Chondrocyte (in vitro differentiated cells): ENCODE measurements at places on chromosomes 13 and 19. TPM values are rescaled to one million over a fixed set of nuclear protein-coding genes. Genes with fewer than 3 reads are reported as not detected.
A peak's percentile ranks its signal among the peaks of the same experiment; 100 is the strongest.

GRCh38 chr13:56773148-56773547 lies 367.6 kb upstream of the PRR20A start:
- no peaks in the 10 kb centered on the region for H3K36me3 ChIP-seq
- H3K27me3 ChIP-seq, result no peaks in the 10 kb centered on the region
- H3K4me3 ChIP-seq, result no peak overlapping the region
- no peak overlapping the region for H3K27ac ChIP-seq
- DNase-seq, result no peak

GRCh38 chr13:74466020-74466419 lies 331.8 kb upstream of the KLF12 start:
- H3K27me3 ChIP-seq, result no peaks in the 10 kb centered on the region
- H3K4me1 ChIP-seq, result no peaks in the 10 kb centered on the region
- no peak overlapping the region for H3K27ac ChIP-seq
- DNase-seq, result no peak
- H3K4me3 ChIP-seq, result no peak overlapping the region

DNA sequence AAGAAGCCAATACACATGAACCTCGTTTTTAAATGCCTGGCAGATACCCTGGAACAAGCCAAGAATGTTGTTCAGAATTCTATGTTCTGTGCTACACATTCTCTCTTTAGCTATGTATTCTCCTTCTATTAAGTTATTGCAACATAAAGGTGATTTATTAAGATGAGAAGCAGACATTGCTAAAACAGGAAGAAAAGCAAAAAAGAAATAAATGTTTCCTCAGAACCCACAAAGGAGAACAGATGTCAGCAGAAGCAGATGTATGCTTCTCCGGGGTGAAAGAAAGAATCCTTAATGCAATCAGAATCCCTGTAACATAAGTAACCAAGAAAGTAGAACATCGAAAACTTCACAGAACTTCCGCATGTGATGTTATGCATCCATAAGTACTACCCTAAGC lies 302.9 kb downstream of the DCT start:
- no peaks in the 10 kb centered on the region for H3K27me3 ChIP-seq
- H3K4me1 ChIP-seq, result peaks cover 54% of the 10 kb centered on the region
- no peak for DNase-seq
- H3K36me3 ChIP-seq, result no peaks in the 10 kb centered on the region

- peaks cover 1% of the 10 kb centered on the region for H3K36me3 ChIP-seq
- no peak overlapping the region for H3K27ac ChIP-seq
- H3K4me3 ChIP-seq, result no peak overlapping the region
- H3K27me3 ChIP-seq, result no peaks in the 10 kb centered on the region
Measured at GRCh38 chr19:8924283-8924682, 85.9 kb downstream of the MUC16 start.

- H3K4me3 ChIP-seq, result no peak overlapping the region
- no peak for DNase-seq
- H3K27me3 ChIP-seq, result peaks cover 10% of the 10 kb centered on the region
- H3K4me1 ChIP-seq, result no peaks in the 10 kb centered on the region
- H3K27ac ChIP-seq, result no peak overlapping the region
Measured at GRCh38 chr13:47148543-47148942, 251.7 kb upstream of the HTR2A start.

NCAN gene
- total RNA-seq, result not detected in 3 replicates

DNA sequence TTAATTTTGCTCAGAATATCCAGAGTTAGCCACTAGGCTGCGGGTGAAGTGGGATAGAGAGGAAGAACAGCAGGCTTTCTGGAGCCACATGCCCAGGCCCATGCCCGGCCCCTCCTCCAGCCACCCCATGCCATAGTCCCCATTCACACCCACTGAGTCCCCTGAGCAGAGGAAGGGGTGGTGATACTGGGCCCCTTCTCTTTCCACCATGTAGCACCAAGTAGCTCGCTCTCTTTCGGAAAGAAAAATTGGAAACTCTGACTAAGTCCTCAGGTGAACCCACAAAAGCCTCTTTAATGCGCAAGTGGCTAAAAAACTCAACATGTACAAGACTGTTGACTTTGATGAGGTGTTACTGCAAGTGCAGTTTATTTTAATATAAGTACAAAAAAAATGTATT lies 76.7 kb upstream of the GPR183 start:
- H3K36me3 ChIP-seq, result peaks cover 13% of the 10 kb centered on the region
- no peak for DNase-seq
- H3K27ac ChIP-seq, result no peak overlapping the region
- no peaks in the 10 kb centered on the region for H3K27me3 ChIP-seq

DNA sequence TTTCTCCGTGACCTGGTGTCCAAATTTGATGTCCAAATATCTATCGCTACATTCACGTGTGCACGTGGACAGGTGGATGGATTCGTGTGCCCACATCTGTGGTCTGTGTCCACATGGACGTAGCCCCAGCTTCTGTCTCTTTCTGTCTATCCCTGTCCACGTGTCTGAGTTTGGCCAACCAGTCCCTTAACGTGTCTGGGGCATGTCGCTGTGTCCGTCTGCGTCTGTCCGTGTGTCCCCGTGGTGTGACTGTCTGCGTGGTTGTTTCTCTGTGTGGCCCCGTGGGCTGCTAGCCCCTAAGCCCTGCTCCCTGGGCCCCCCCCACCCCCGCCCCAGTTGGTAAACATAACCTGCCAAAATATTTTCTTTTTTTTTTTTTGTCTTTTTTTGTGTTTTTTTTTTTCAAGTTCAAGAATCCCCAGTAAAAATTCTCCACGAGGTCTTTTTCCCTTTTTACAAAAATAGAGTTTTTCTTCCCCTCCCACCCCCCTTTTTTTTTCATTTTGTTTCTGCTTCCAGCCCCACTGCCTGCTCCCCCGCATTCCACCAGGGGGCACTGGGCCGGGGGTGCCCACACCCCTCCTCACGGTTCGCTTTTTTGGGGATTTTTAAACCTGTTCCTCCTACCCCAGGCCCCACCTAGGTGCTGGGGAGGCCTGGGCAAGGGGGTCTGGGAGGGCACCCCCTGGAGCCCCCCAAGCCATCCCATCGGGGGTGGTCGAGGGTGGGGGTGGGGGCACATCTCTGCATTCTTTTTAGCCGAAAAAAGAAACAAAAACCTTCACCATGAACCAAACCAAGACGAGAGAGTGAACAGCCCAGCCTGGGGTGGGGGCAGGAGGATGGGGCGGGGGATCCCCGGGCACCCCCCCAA lies 18.3 kb downstream of the PRKCSH start:
- peaks cover 5% of the 10 kb centered on the region for H3K36me3 ChIP-seq
- no peak for DNase-seq
- no peaks in the 10 kb centered on the region for H3K27me3 ChIP-seq
- no peak overlapping the region for H3K4me3 ChIP-seq

DNA sequence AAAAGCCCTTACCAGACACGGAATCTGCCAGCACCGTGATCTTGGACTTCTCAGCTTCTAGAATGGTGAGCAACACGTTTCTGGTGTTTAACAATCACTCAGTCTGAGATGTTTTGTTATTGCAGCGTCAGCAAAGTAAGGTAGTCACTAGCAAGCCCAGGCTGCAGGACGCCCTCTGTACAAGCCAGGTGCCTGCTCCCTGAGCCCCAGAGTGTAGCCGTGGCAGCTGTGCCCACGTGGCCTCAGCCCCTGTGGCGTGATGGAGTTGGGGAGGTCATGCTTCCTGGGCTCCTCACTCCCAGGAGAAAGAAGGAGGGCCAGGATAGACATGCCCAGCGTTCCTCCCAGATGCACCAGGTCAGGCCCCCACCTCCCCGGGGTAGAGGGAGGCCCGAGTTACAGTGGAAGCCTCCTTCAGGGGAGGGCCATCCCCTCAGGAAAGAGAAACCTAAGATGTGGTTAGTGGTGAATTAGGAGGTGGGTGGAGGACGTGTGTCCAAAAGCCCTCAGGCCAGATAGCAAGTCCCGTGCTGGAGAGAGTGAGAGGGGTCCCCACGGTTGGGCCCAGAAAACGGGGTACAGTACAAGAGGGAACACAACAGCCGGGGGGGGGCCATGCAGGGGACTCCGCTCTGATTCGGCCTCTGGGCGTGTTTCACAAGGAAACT lies 169.6 kb upstream of the SOX1 start:
- no peaks in the 10 kb centered on the region for H3K36me3 ChIP-seq
- H3K27me3 ChIP-seq, result peaks cover 3% of the 10 kb centered on the region
- H3K4me3 ChIP-seq, result no peak overlapping the region
- DNase-seq, result no peak

GRCh38 chr13:39415008-39415802 lies 187.8 kb downstream of the LHFPL6 start:
- peaks cover 72% of the 10 kb centered on the region for H3K4me1 ChIP-seq
- H3K27me3 ChIP-seq, result no peaks in the 10 kb centered on the region
- DNase-seq, result no peak
- no peak overlapping the region for H3K27ac ChIP-seq
- no peak overlapping the region for H3K4me3 ChIP-seq

GRCh38 chr13:20566468-20566897 lies 474 bp upstream of the IFT88 start:
- H3K27ac ChIP-seq, result peak overlapping the region; percentile 95
- peak overlapping the region; percentile 87 for H3K4me3 ChIP-seq
- no peaks in the 10 kb centered on the region for H3K36me3 ChIP-seq

DNA sequence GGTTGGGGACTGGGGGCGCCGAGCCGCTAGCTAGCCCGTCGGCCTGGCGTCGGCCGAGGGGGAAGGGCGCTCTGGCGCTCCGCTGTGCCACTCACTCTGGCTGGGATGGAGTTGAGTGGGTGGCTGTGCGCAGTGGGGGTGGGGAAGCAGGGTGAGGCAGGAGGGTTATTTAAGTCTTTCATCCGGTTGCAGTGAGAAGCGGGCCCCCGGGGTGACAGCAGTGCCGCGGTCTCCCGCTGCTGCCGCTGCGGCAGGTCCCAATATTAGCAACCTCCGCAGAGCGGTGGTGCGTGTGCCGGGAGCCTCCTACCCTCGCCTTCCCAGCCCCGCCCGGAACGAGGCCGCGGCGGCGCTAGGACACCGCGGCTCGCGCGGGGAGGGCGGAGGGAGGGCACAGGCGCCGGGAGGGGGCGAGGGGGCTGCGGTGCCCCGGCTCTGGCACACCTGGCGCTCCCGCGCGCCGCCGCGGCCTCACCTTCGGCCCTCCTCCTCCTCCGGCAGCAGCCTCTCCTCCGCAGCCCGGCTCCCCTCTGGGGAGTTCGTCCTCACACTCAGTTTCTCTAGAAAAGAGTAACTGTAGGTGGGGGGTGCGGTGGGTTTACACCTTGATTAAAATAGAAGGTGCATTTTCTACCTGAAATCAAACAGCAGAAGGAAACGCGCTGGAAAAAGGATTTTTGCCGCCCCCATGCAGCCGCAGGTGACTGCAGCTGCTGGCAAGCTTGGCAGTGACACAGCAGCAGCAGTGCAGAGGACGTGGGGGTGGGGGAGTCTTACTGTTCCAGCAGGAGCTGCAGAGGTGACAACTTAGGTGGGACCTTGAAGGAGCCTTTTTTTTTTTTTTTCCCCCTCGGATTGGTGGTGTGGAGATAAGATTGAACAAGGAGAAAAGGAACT lies 4.5 kb downstream of the FGF9 start:
- peaks cover 34% of the 10 kb centered on the region for H3K4me1 ChIP-seq
- H3K27me3 ChIP-seq, result peaks cover 47% of the 10 kb centered on the region
- DNase-seq, result no peak
- peak overlapping the region; percentile 76 for H3K4me3 ChIP-seq
- no peak overlapping the region for H3K27ac ChIP-seq

DNA sequence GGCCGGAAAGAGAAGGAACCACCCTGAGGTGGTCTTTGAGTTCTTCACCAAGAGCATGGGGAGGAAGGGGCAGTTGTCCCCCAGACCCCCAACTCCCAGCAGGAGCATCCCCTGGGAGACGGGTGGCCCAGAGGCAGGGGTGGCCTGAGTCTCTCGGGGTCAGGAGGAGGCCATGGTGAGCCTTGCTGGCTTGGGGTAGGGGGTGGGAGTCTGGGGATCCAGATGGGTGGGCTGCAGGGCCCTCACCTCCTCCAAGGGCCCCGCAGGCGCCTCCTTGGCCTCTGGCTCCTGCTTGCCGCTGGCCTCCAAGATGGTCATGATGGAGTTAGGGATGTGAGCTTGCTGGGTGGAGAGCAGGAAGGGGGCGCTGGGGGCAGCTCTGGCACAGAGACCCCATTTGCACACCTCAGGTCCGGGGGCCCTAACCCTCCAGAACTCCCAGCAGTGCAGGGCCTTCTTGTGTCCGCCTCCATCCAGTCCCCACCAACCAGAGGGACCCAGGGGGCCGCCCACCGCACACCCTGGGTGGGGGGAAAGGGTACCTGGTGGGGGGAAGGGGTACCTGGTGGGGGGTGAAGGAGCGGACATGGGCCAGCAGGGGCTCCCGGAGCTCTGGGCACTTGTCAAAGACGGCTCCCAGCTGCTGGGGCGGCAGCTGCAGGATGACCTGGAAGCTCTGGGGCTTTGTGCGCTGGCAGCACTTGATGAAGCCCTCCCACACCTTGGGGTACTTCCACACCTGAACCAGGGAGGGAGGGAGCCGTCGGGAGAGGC lies 1.3 kb upstream of the RSPH6A start:
- H3K36me3 ChIP-seq, result peaks cover 6% of the 10 kb centered on the region
- no peaks in the 10 kb centered on the region for H3K27me3 ChIP-seq
- no peak overlapping the region for H3K27ac ChIP-seq
- DNase-seq, result peak; percentile 79
- H3K4me3 ChIP-seq, result no peak overlapping the region
- peaks cover 3% of the 10 kb centered on the region for H3K4me1 ChIP-seq

GRCh38 chr13:23715762-23716235 lies 145.6 kb downstream of the TNFRSF19 start:
- H3K36me3 ChIP-seq, result peaks cover 7% of the 10 kb centered on the region
- no peaks in the 10 kb centered on the region for H3K27me3 ChIP-seq
- no peaks in the 10 kb centered on the region for H3K4me1 ChIP-seq
- H3K27ac ChIP-seq, result no peak overlapping the region
- no peak for DNase-seq
- no peak overlapping the region for H3K4me3 ChIP-seq

GRCh38 chr19:35037716-35038622 lies 3.6 kb upstream of the HPN start:
- no peaks in the 10 kb centered on the region for H3K27me3 ChIP-seq
- no peak for DNase-seq
- H3K27ac ChIP-seq, result no peak overlapping the region
- H3K4me1 ChIP-seq, result peaks cover 9% of the 10 kb centered on the region
- no peak overlapping the region for H3K4me3 ChIP-seq

DNA sequence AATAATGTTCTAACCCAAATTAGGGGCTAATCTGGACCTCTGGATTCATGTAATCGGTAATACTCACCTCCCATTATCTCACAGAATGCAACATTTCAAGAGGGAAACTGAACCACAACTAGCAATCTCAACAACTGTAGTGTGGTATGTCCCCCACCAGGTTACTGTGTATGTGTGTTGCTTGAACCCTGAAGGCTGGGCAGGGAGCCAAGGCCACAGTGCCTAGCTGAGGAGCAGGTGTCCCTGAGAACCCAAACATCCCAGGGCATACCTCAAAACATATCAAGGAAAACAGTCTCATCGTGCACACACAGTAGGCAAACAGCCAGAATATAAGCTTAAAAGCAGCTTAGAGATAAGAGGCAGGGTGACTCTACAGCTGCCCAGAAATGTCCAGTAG lies 20.5 kb upstream of the NEK3 start:
- no peak overlapping the region for H3K27ac ChIP-seq
- DNase-seq, result no peak
- no peaks in the 10 kb centered on the region for H3K4me1 ChIP-seq
- H3K27me3 ChIP-seq, result no peaks in the 10 kb centered on the region
- peaks cover 14% of the 10 kb centered on the region for H3K36me3 ChIP-seq
- no peak overlapping the region for H3K4me3 ChIP-seq

CYP4F11 gene
- total RNA-seq, result not detected in 3 replicates

- H3K4me1 ChIP-seq, result no peaks in the 10 kb centered on the region
- peaks cover 3% of the 10 kb centered on the region for H3K36me3 ChIP-seq
- no peak for DNase-seq
Measured at GRCh38 chr13:68996668-68997025, 1111.0 kb upstream of the ATXN8OS start.
